ENCODE measurements at places on chromosomes 2 and 18. TPM values are rescaled to one million over a fixed set of nuclear protein-coding genes. Genes with fewer than 3 reads are reported as not detected.

GAL3ST2 gene
- 0.51 TPM for total RNA-seq

DNA sequence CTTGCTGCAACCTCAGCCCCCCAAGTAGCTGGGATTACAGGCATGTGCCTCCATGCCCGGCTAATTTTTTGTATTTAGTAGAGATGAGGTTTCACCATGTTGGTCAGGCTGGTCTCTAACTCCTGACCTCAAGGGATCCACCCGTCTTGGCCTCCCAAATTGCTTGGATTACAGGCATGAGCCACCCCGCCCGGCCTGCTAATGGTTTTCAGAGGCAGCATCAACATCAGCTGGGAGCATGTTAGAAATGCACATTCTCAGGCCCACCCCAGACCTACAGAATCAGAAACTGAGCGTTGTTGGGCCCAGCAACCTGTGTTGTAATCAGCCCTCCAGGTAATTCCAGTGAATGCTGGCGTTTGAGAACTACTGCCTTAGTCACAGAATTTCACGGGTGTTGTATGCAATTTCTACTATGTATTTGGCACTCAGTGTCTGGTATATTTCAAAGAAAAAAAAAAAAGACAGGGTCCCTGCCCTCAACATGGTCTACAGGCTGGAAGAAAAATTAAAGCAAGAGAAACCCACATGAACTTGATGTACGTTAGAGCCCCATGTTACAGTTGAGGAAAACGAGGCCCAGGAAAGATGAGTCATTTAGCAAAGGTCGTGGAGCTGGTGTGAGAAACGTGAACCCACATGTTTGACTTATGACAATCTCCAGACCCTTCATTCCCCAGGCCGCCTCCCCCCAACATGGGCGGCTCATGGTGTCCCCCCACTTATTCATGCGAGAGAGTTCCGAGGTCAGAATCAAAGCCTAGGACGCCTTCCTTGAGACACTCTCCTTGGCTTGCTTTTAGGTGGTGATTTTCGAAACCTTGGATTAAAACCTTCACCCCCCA, 35.3 kb downstream of the SH3BP4 start:
- H3K4me3 ChIP-seq, result no peak overlapping the region
- H3K27ac ChIP-seq, result no peak overlapping the region
- no peaks in the 10 kb centered on the region for H3K4me1 ChIP-seq

- peaks cover 10% of the 10 kb centered on the region for H3K4me1 ChIP-seq
- peaks cover 21% of the 10 kb centered on the region for H3K36me3 ChIP-seq
- no peaks in the 10 kb centered on the region for H3K27me3 ChIP-seq
- H3K4me3 ChIP-seq, result no peak overlapping the region
- DNase-seq, result no peak
- no peak overlapping the region for H3K27ac ChIP-seq
Observed at GRCh38 chr2:24313744-24314632, 46.3 kb downstream of the ITSN2 start.

GRCh38 chr2:237590272-237591140, at the start of gene RAB17:
Gene RAB17 (minus strand): TSS chr2:237590734. CDS start chr2:237586154, 4,580 bp downstream.
- no peak for DNase-seq
- H3K36me3 ChIP-seq, result no peaks in the 10 kb centered on the region
- H3K27ac ChIP-seq, result no peak within 1 kb of the TSS
- H3K4me1 ChIP-seq, result peaks cover 8% of the 10 kb centered on the region

RAX gene
- total RNA-seq, result not detected

DNA sequence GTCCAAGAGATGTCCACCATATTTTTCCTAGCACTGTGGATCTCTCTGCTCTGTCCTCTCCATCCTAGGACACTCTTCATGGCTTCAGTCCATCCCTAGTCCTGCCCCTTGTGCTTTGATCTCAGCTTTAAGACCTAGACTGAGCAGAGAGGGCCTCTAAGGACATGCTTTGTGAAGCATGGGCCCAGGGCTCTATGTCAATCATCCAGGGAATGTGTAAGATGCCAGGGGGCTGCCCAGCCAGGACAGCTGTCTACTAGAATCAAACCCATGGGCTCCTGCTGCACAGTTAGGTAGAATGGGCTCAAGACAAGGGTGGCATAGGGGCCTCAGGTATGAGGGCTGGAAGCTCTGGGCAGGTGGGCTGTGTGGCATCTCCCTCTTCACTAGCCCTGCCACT, 24.9 kb downstream of the TET3 start:
- peaks cover 10% of the 10 kb centered on the region for H3K36me3 ChIP-seq
- H3K4me1 ChIP-seq, result peaks cover 26% of the 10 kb centered on the region
- no peak overlapping the region for H3K27ac ChIP-seq
- no peak overlapping the region for H3K4me3 ChIP-seq

TM4SF20 gene
- total RNA-seq, result not detected

DNA sequence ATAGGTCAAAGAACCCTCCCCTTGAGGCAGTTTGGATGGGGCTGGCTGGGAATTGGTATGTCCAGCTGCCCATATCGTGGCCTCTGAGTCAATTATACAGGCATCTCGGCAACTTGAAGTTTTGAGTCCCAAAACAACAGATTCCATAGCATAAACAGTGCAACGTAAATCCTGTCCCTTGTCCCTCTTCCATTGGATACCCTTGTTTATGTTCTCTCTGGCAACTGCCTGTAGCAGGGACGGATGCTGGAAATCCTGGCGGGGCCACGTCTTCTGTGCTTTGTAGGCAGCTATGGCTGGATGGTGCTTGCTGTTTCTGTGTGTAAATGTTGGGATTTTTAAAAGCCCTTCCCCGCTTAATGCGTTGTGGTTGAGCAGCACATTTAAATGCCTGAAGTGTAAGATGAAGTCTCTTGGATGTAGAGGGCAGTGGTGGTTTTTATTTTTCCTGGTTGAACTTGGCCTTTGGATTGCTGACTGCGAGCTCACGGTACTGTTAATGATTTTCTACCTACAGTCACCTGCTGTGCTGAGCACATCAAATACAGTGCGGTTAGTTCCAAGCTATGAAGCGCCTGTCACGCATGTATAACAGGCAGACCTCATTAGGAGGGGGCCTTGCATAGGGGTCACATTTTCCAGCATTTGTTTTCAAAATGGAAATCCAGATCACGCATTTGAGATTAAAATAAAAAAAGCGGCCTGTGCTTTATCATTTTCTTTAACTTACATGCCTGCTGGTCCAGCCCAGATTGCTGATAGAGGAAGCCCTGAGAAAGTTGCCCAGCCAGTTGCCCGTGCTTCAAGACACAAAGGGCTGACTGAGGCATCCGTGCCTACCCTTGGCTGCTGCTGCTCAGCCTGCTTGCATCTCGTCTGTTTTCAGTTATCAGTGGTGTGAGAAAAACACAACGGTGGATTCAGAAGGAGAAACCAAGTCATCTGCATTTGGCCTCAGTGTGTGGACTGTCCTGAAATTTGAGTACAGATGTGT, 84.7 kb downstream of the NEDD4L start:
- no peak overlapping the region for H3K27ac ChIP-seq
- no peaks in the 10 kb centered on the region for H3K36me3 ChIP-seq
- no peak for DNase-seq
- no peaks in the 10 kb centered on the region for H3K27me3 ChIP-seq

DNA sequence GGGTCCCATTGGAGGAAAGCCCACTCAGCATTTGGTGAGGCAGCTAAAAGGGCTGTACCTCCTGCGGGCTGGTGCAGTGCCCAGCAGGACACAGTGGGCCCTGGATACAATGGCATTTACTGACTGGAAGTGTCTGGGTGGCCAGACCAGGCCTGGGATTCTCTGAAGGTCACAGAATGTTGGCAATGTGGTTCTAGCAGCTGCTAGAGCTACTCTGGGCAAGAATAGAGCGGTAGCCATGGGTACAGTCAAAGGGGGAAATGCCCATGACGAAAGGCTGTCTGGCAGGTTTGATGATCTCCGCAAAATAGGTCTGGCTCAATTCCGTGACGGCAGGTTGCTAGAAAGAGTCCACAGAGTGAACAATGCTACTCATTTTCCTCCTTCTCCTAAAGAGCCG, 241.8 kb downstream of the AFF3 start:
- no peak overlapping the region for H3K4me3 ChIP-seq
- no peaks in the 10 kb centered on the region for H3K4me1 ChIP-seq
- no peaks in the 10 kb centered on the region for H3K27me3 ChIP-seq
- no peaks in the 10 kb centered on the region for H3K36me3 ChIP-seq
- DNase-seq, result no peak

- no peak overlapping the region for H3K4me3 ChIP-seq
- no peak for DNase-seq
- no peak overlapping the region for H3K27ac ChIP-seq
Observed at GRCh38 chr2:166361351-166362153, 14.2 kb downstream of the SCN9A start.

NIF3L1 gene
- total RNA-seq, result 27.3 TPM

CPSF3 gene
- total RNA-seq, result 74.3 TPM
